ENCODE measurements at places on chromosomes 4 and X. TPM values are rescaled to one million over a fixed set of nuclear protein-coding genes. Genes with fewer than 3 reads are reported as not detected.
A peak's percentile ranks its signal among the peaks of the same experiment; 100 is the strongest.

- DNase-seq, result peak; percentile 15
Measured at GRCh38 chr4:5824635-5825034, 68.3 kb downstream of the CRMP1 start.

- DNase-seq, result no peak
Measured at GRCh38 chr4:45869184-45869583, 254.7 kb downstream of the GABRG1 start.

C1QTNF7 gene
- not detected for total RNA-seq

LRBA gene
- total RNA-seq, result 53.7 TPM

PDE6B gene
- 18.1 TPM for total RNA-seq

DNA sequence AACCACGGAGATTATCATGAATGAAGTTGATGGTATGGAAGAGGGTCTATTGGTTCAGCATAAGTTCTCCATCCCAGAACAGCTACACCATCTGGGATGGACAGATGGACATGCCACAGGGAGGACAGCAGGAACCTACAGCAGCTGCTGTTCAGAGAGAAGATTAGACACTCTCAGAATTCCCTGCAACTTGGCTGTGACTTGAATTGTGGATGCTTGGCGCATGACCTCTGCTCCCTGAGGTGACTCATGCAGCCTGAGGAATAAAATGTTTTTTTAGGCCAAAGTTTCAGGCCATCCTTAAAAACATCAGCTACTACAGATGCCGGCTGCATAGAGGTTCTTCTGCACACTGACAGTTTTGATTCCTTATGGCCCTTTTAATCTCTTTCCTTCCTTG, 97.3 kb downstream of the RS1 start:
- DNase-seq, result no peak

GRCh38 chr4:168917138-168917779, 92.8 kb downstream of the CBR4 start:
- no peak for DNase-seq

DNA sequence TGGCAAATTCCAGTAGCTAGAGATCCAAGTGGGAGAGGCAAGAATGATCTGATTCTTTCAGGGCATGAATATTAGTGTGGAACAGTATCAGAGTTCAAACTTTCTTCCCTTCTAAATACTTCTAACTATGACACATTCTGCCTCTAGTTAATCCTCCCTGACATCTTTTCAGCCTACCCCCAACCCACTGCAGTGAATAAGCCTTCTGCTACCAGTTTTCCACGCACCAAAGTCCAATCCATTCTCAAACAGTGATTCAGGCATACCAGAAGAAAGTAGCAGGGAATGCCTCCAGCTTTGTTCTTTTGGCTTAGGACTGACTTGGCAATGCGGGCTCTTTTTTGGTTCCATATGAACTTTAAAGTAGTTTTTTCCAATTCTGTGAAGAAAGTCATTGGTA, 155.4 kb upstream of the FTHL17 start:
- DNase-seq, result no peak

GRCh38 chr4:185343726-185344581, 51.8 kb downstream of the LRP2BP start:
- no peak for DNase-seq

Measured in activated naive CD4-positive, alpha-beta T cell treated with anti-CD3 and anti-CD28 coated beads for 36 hours (primary cell).